Anterior cingulate cortex (tissue), 58 donors: ENCODE measurements at places on chromosomes 5 and 9.

- no peak for DNase-seq
Measured at GRCh38 chr9:108386859-108387384, 468.9 kb downstream of the ACTL7B start.

DNA sequence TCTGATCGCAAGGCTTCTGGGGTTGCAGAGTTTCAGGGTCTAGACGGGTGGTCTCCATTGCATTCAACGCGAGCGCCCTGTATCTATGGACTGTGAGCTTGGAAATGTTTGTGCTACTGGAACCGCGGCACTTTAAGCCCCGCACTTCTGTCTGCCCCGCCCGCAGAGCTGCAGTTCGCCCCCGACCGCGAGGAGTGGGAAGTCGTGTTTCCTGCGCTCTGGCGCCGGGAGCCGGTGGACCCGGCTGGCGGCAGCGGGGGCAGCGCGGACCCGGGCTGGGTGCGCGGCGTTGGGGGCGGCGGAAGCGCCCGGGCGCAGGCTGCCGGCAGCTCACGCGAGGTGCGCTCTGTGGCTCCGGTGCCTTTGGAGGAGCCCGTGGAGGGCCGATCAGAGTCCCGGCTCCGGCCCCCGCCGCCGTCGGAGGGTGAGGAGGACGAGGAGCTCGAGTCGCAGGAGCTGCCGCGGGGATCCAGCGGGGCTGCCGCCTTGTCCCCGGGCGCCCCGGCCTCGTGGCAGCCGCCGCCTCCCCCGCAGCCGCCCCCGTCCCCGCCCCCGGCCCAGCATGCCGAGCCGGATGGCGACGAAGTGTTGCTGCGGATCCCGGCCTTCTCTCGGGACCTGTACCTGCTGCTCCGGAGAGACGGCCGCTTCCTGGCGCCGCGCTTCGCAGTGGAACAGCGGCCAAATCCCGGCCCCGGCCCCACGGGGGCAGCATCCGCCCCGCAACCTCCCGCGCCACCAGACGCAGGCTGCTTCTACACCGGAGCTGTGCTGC lies 1.0 kb downstream of the ADAMTS19 start:
- DNase-seq = peak; percentile 18

GRCh38 chr9:127142931-127143464 lies 20.6 kb upstream of the ANGPTL2 start:
- DNase-seq = no peak

- DNase-seq = no peak
Measured at GRCh38 chr5:173392172-173392571, 64.0 kb upstream of the STC2 start.

DNA sequence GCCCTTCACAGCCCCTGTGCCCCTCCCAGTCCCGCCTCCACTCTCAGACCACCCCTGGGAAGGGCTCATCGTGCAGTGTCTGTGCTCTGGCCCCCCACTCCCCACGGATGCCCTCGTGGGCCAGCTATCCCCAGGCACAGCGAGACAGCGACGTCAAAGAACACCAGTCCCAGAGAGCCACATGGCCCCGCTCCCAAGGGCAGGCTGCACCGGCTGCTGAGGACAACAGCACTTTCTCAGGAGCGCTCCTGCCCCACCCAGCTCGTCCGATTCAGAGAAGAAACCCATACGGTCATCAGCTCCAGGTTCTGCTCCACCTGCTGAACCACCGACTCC lies 4.8 kb upstream of the SNAPC4 start:
- no peak for DNase-seq

DNA sequence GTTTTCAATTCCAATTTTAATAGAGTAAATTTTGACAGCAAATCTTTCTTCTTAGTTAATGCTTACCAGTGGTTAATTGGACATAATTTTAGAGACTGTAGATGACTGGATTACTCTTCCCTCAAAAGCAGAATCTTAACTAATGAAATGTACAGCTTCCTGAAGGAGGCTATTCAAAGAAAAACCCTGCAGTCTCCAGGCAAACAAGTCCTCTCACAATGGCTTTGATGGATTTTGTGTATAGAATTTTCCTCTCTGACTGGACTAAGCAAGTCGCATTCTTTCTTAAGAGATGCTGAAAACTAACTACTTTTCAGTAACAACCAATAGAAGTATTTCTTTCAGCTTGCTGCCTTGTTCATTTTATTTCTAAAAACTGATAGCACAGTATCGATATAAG lies 35.7 kb upstream of the TMED7 start:
- DNase-seq = no peak

- no peak for DNase-seq
Measured at GRCh38 chr5:67681703-67682102, 485.1 kb upstream of the CD180 start.

- DNase-seq = no peak
Measured at GRCh38 chr9:75891771-75892215, 1.3 kb downstream of the PCSK5 start.

- DNase-seq = peak; percentile 25
Measured at GRCh38 chr5:170597109-170597751, 93.4 kb downstream of the KCNIP1 start.

- DNase-seq = peak; percentile 12
Measured at GRCh38 chr5:30401479-30402058, 791.9 kb upstream of the CDH6 start.

DNA sequence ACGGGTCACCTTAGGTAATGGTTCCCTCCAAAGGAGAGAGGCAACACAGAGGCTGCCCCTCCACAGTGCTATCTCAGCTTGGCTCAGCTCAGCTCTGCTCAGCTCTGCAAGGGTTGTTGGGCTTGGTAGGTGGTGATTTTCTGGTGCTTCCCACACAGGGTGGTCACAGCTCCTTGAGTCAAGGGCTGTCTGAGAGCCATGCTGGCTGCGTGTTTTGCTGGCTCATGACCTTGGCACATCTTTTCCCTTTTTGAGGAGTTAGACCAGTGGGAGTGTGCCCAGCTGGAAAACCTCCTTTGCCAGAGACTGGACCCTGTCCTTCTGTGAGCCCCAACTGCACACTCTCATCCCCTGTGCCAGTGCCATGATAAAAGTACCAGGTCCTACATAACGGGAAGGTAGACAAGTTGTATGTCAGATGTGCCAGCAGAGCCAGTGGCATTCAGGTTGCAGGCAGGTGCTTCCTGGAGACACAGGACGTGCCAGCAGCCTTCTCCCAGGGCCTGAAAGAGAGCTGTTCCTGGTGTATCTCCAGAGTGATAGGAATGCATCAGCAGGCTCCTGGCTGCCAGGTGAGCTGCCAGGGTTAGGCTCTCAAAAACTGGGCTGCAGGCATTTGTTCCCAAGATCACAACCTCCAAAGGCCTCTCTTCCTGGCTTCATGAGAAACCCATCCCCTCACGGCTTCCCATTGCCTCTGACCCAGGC lies 118.6 kb upstream of the CXCL14 start:
- DNase-seq = no peak

DNA sequence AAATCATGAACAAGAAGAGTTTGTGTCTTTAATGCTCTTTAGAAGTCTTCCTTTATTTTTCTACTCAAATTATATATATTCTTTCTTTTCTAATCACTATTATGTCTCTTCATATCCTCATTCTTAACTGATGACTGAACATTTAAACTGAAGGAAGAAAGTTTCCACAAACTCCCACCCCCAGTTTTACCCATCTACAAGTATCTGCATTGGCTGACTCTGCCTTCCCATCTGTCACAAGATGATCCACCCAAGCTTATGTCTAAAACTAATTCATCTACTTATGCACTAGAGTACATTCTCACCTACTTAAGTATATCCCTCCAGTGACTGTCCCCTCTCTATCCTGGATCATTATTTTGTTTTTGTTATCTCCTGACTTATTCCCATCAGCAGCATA lies 344.5 kb downstream of the PRR16 start:
- DNase-seq = no peak

DNA sequence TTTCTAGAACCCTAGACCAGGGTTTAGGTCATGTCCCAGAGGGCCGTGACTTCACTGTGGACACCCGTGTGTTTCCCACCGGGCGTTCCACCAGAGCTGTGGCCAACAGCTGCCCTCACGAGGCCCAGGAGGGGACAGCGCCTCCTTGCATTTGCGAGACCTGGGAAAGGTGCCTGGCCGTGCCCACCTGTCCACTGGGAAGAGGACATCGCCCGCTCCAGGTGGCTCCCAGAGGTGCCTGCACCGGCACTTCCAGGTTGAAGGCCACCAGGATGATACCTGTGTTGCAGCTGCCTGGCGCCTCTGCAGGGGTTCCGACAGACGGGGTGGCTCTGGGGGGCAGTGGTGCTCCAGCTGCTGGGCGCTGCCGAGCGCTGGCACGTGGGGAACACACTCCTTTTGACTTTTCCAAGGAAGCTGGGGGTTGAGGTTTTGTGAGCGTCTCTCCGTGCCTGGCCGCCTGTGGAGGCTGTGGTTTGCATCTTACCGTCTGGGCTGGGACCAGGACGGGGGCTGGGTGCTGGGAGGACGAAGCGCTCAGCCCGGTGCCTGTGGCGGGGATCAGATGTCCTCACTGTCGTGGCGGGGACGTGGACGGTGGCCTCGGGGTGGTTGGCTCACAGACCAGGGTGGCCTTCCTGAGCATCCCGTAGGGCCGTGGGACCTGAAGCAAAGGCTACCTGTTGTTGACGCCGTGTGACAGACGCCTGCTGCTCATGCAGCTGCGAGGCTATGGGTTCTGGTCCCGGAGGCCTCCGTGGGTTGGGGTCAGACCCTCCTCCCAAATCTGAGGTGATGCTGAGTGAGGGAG lies 19.2 kb downstream of the NKD2 start:
- no peak for DNase-seq

GRCh38 chr5:170011751-170012150 lies 31.5 kb upstream of the INSYN2B start:
- DNase-seq = no peak

DNA sequence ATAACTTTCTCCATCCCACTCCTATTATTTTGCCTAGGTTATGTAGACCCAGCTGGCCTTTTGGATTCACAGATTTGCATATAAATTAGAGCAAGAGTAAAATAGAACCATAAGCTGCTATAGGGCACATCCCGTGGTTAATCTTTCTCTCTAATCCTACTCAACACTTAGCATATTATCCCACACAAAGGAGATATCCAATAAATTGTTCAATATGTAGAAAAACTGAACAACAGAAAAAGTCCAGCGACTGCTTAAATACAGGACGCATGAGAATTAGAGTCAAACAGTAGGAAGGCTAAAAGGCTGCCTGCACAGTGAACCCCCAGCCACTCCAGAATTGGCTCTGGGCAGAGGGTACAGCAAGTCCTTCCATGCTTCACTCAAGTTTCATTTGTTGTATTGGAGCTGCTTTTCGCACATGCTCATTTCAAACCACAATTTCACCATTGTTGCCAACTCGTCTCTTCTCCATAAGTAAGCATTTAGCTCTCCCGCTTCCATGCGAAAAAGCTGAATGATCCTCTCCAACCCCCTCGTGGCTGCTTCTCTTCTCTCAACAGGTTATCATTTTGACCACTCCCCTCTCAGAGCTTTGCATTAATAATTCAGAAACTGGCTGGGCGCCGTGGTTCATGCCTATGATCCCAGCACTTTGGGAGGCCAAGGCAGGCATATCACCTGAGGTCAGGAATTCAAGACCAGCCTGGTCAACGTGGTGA lies 14.1 kb upstream of the IQGAP2 start:
- DNase-seq = no peak

DNA sequence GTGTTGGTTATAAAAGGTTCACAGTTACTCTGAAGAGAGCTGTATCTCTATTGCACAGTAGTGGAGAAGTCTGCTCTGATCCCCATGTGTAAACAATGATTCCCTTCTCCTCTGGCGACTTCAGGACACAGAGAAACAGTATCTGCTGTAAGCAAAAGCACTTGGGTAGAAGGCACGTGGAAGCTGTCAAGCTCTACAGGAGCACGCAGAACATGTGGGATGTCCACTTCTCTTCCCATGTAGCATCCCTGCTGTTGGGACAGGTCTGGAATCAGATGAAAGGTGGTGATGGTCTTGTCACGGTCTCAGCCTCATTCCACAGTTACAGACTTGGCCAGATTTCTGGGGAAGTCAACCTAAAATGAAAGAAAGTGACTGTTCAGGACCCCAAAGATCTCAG lies 9.4 kb upstream of the MAPK9 start:
- no peak for DNase-seq

- no peak for DNase-seq
Measured at GRCh38 chr9:118570066-118570465, 799.2 kb downstream of the BRINP1 start.

DNA sequence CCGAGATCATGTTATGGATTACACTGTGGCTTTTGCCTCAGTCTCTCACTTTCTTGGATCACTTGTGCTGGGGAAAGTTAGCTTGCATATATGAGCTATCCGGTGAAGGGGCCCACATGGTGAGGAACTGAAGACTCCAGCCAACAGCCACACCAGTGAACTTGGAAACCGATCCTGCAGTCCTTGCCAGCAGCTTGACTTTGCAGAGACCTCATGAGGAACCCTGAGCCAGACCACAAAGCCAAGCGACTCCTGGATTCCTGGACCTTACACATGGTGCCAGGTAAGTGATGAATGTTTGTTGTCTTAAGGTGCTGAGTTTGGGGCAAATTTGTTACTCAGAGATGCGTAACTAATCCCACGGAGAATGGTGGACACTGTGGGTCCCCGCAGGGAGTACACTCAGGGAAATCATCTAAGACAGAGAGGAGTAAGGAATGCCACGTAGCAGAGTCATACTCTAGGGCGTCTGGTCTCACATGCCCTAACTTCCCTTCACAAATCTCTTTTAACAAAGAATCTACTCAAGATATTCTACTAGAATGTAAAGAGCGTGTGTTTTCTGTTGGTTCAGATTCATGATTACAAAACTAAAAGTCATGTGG lies 76.5 kb upstream of the PJA2 start:
- DNase-seq = no peak

- DNase-seq = no peak
Measured at GRCh38 chr9:134611046-134611445, 30.6 kb upstream of the COL5A1 start.

DNA sequence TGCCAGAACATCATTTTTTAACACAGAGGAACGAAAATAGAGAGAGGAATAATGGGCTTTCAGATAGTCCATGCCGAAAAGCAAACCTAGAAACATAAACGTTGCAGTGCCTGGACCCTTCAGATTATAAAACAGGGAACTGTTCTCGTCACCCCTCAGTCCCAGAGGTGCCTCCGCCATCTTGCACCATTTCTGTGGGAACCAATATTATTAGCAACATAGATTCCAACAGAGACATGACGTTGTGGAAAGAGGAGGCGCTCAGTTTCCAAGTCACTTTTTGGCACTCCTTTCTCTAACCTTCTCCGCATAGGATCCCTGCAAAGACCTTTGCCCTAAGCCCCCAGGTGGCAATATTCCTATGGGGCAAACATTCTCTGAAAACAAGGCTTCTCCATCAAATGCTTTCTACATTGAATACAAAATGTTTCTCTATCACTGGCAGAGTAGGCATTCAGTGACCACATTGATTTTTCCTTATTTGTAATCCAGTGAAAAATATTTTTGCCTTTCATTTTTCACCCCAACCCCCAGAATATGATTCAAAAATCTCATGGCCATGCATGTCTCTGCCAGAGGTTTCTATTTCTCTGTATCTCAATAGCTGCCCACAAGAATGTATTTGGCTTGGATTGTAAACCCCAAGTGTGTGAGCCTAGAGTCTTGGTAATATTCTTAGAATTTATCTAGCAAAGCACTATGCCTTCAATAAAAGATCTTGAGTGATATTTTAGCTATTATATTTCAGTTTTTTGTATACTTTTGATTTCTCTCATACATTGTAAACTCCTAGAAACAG lies 500.8 kb upstream of the WWC1 start:
- no peak for DNase-seq

GRCh38 chr5:132688536-132689339 lies 14.9 kb downstream of the IL4 start:
- DNase-seq = no peak
